Gastrocnemius medialis (tissue), 4 donors: ENCODE measurements at places on chromosomes 7 and 10. TPM values are rescaled to one million over a fixed set of nuclear protein-coding genes. Genes with fewer than 3 reads are reported as not detected.

HOXA10 gene
- 61.2 TPM for total RNA-seq

SPDYE2 gene
- not detected for total RNA-seq

MXI1 gene
- 49.7 TPM for total RNA-seq

FAM25A gene
- total RNA-seq, result not detected

INMT gene
- 6.5 TPM for total RNA-seq

FUOM gene
- 5.6 TPM for total RNA-seq

STOX1 gene
- total RNA-seq, result 1.4 TPM

INA gene
- total RNA-seq, result not detected

VSIR gene
- 16.5 TPM for total RNA-seq

TBXAS1 gene
- 2.8 TPM for total RNA-seq

FERD3L gene
- total RNA-seq, result not detected

SKAP2 gene
- 12.3 TPM for total RNA-seq

COBL gene
- 164 TPM for total RNA-seq

NAT16 gene
- total RNA-seq, result not detected

CFAP70 gene
- total RNA-seq, result 0.98 TPM

PON2 gene
- 10.2 TPM for total RNA-seq

SRRM3 gene
- total RNA-seq, result 0.56 TPM

IGF2BP3 gene
- total RNA-seq, result not detected

NCF1 gene
- 0.53 TPM for total RNA-seq

BAMBI gene
- total RNA-seq, result 1.8 TPM

C10orf143 gene
- 0.55 TPM for total RNA-seq
